ENCODE measurements at places on chromosomes 4 and X.
A peak's percentile ranks its signal among the peaks of the same experiment; 100 is the strongest.

DNA sequence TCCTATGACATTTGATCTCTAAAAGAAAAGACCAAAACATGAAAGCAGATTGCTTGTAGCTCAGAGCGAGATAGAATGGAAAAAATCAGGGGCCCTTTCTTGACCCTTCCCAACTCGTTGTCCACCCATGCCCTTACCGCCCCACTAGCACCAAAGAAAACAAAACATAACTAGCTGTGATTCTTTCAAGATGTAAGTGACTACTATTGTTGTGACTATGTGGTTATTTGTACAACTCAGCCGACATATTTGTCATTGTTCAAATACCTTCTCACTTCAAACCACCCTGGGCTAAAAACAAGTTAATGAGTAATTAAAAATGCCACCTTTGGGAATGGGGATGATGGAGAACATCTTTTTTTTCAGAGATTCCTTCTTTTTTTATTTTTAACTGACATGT, 171.2 kb upstream of the GPC4 start:
- DNase-seq, result peak; percentile 12

- no peak for DNase-seq
Measured at GRCh38 chr4:13994016-13994415, 366.5 kb upstream of the BOD1L1 start.

DNA sequence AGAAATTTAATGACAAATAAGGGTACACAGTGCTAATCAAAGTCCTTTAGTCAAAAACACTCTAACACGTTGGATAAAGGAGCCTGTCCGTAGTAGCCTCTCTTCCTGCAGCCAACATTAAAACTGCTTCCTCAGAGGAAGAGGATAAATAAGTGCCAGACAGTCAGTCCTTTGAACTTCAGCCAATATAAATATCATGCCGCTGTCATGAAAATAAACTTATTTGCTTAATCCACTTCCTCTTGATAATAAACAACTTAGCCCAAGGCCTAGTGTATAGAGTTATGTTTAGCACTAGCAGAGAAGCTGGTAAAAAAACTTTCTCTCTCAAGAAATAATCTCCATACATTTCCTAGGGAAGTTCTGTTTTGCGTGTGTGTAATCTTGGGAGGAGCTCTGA, 196.7 kb downstream of the HS3ST1 start:
- peak; percentile 79 for DNase-seq

- DNase-seq, result no peak
Measured at GRCh38 chr4:169627307-169627706, 6.9 kb downstream of the CLCN3 start.

- peak; percentile 60 for DNase-seq
Measured at GRCh38 chrX:38375891-38376290, 23.5 kb downstream of the OTC start.

DNA sequence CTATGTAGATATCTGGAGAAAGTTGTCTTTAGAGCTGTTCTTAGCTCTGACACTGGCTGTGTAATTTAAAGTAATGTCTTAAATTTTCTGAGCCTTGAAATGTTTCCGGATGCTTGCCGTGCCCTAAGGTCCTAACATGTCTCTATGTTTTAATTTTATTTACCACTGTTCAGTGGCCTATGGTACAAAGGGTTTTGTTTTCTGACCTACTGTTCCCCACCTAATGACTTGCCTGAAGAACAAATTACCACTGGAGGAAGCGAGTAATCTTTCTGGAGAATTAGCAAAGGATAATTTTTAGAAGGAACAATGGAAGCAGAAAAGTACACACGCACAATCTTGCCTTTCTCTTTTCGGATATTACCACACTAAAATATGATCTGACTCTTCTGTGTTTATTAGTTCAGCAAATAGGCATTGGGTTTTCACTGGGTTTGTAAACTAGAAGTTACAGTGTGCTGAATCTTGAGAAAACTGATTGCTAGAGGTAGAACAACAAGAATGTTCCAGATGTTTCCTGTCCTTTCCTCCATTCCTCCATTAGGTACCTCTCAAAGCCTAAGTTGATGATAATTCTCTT, 435.9 kb downstream of the PACRGL start:
- no peak for DNase-seq

DNA sequence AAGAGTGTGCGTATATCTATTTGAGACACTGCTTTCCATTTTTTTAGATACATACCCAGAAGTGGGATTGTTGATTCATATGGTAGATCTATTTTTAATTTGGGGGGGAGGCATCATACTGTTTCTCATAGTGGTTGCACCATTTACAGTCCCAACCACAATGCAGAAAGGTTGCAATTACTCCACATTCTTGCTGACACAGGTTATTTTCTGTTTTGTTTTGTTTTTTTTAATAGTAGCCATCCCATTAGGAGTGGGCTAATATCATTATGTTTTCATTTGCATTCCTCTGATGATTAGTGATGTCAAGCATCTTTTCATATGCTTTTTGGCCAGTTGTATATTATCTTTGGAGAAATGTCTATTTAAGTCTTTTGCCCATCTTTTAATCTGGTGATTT, 15.1 kb upstream of the LHFPL1 start:
- no peak for DNase-seq

DNA sequence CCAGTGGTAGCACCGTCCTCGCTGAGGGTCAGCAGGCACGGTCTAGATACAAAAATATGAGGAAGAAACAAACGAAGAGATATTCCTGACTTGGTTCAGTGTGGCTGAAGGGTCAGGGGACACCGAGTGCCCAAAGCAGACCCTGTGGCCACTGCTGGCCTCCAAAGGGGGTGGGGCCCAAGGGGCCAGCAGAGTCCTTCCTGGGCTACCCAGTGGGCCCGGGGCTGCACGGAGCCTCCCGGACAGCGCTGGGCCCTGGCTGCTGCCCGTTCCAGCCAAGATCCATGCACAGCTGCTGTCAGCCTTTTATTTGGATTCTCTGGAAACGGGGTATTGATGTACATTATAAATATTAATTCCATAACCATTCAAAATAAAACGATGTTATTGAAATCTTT, 20.4 kb downstream of the NELFA start:
- no peak for DNase-seq

DNA sequence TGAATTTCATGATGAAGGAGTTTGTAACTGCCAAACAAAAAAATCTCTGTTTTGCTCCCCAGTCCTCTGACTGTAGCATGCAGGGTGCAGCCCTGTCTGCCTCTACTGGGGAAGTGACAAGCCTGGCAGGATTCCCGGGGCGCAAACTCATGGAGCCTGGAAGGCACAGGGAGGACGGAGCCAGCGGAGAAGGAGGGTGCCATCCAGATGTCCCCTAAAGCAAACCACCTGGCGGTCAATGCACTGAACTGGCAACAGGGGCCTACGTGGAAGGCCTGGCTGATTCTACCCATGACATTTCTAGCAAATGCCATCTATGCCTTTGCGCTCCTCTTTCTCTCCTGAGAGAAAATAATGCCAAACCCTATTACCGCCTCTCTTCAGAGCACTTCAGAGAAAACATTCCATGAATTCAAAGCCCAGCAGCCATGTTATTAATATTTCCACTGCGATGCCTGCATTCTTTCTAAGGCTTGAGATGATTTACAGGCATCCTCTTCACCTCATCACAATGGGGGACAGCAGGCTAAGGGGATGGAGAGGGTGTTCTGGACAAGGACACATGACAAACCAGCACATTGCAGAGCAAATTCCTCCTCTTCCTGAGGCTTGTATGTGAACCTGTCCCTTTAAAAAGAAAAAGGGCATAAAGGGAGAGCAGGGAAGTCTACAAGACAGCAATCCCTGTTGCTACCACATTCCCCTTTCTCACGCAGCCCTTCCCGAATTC, 329.3 kb upstream of the NOCT start:
- DNase-seq, result no peak

- DNase-seq, result no peak
Measured at GRCh38 chr4:86243750-86244149, 116.1 kb downstream of the MAPK10 start.

DNA sequence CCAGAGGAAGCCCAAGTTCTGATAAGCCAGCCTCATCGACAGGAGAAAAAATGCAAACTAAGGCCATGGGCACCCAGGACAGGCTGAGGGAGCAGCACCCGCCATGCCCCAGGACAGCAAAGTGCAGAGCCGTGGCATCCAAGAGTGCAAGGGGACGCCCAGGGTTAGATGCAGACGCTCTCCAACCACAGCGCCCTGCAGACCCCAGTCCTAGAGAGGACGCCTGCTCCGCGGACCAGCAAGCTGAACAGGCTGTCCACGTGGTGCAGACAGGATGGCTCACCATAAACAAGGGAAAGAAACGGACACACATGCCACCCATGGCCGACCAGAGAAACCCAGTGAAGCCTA, 32.6 kb downstream of the GAK start:
- DNase-seq, result no peak
